Neural crest cell (in vitro differentiated cells): ENCODE measurements at places on chromosomes 2 and 18. TPM values are rescaled to one million over a fixed set of nuclear protein-coding genes. Genes with fewer than 3 reads are reported as not detected.

Gene HOXD9
- total RNA-seq, result not detected in 2 replicates

Gene ATP9B
- 32.9 and 33.8 TPM in 2 replicates for total RNA-seq

Gene REG1A
- not detected in 2 replicates for total RNA-seq

Gene MYO7B
- total RNA-seq, result 0.28 TPM in 1 of 2 replicates, not detected in the other

Gene SERPINB10
- not detected in 2 replicates for total RNA-seq

Gene ALPP
- total RNA-seq, result not detected in 2 replicates

Gene GKN2
- not detected in 2 replicates for total RNA-seq

Gene SAP130
- total RNA-seq, result 51.7 and 52.4 TPM in 2 replicates
